NCI-H524 treated with DMSO at 0.1 percent for 48 hours (cell line): ENCODE measurements at places on chromosomes 7 and 10.

- DNase-seq = no peak
Observed at GRCh38 chr7:1086588-1087464, 1.1 kb upstream of the GPER1 start.

- no peak for DNase-seq
Observed at GRCh38 chr10:61195211-61195610, 251.2 kb upstream of the RHOBTB1 start.

DNA sequence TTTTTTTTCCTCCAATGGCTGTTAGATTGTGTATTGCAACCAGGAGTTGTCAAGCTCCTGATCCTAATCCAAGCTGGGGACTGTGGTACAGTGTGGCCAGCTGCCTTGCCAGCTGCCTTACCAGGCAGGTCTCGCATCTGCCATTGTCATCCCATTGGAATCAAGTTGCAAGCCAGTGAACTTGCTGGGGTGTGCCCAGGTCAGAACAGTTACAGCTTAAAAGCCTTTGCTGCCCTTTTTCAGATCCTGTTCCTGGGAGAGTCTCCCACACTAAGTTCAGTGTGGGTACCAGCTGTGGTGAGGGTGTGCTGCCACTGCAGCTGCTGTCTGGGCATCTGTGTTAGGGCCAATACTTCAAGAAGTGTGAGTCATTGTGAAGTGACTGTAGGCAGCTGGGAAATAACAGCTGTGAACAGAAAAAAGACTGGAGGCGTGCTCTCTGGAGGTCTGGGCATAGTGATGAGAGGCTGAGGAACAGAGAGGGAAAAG, 72.8 kb downstream of the CCNY start:
- peak; percentile 67 for DNase-seq

- no peak for DNase-seq
Observed at GRCh38 chr10:76082232-76082631, 650.8 kb downstream of the LRMDA start.

GRCh38 chr10:74077416-74077815, 73.2 kb downstream of the AP3M1 start:
- no peak for DNase-seq

GRCh38 chr7:28484606-28484935, 72.3 kb downstream of the CREB5 start:
- no peak for DNase-seq

DNA sequence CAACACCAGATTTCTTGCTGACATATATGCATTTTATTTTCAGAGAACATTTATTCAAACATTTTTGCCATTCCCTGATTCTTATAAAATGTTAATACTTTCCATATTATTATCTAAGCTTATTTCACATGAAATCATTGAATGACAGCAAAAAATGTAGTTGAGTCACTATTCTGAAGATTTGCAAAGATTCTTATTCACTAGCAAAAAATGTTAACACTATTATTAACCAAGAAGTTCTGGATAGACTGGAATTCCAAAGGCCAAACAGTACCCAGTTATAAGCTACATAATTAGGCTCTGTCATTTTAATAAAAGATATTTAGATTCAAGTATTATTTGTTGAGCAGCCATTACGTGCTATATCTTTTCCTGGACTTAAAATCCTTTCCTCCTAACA, 4.3 kb downstream of the GSTO2 start:
- DNase-seq = no peak

- DNase-seq = no peak
Observed at GRCh38 chr7:115352375-115352774, 430.5 kb downstream of the MDFIC start.

- no peak for DNase-seq
Observed at GRCh38 chr10:70544431-70545340, 57.9 kb downstream of the PRF1 start.

DNA sequence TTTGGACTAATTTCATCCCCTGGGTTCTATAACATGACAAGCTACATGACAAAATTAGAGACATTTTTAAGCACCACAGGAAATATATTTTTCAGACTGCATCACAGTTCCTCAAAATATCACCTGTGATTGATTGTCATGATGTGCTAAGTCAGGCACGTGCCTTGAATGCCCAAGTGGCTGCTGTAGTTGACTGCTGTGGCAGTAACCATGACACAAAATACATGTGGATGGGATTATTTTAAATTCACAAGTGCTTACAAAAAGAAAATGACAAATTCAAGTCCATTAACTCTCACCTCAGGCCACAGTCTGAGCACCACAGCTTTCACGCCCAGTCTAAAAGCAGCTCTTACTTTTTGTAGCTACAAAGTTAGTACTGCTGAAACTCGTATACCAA, 45.5 kb downstream of the TNPO3 start:
- no peak for DNase-seq

DNA sequence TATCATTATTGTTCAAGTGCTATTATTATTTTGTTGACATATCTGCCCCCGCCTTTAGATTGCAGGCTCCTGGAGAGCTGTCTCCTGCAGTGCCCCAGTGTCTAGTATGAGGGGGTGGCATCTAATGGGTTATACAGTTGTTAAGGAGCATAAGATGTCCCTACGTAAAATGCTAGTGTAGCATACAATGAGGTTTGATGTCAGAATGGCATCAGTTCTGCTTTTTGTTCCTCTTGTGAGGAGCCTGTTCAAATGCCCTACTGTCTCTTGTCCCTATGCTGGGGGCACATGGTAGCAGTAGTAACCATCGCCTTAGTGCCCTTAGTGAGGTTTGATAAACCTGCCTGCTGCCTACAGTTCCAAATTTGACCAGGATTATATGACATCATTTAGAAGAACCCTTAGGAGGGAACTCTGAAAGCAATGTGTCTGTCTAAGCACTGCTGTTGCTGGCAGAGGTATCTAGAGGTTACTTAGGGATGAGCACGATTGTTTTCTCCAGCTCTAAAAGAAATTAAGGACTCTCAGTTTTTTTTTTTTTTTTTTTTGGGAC, 9.7 kb downstream of the CREM start:
- DNase-seq = no peak

GRCh38 chr10:21364196-21365114, 161.0 kb downstream of the SKIDA1 start:
- no peak for DNase-seq

DNA sequence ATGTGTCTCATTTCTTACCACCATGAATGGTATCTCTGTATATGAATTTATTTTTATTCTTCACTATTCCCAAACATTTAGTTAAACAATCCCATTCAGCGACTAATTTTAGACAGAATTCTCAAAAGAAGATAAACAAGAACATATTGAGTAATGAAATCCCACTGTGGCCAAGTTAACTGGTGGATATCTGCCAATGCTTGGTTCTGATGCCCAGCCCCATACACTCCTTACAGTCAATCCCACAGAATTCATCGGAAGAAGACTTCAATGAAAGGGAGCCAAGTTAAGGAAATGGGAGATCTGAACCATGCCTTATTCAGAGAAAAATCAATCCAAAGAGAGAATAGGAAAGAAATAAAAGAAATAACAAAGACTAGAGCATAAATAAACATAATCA, 518.0 kb downstream of the XPNPEP1 start:
- DNase-seq = no peak

DNA sequence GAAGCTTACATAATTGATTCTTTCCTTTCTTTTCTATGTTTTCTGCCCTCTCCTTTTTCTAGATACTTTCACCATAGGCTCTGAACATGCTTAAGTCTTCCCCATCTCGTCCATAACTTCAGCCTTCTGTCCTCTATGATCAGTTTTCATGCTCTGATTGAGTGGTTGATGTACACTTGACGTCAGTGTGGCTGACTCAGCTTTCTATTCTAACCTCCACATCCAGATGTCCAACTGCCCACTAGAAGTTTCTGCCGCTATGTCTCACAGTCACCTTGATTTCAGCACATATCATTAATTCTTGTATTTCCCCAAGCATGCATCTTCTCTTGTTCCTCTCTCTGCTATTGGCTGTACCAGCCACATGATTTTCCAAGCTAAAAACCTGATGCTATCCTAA, 15.0 kb downstream of the CDK14 start:
- no peak for DNase-seq

GRCh38 chr7:158283016-158283974, 304.3 kb downstream of the PTPRN2 start:
- no peak for DNase-seq

DNA sequence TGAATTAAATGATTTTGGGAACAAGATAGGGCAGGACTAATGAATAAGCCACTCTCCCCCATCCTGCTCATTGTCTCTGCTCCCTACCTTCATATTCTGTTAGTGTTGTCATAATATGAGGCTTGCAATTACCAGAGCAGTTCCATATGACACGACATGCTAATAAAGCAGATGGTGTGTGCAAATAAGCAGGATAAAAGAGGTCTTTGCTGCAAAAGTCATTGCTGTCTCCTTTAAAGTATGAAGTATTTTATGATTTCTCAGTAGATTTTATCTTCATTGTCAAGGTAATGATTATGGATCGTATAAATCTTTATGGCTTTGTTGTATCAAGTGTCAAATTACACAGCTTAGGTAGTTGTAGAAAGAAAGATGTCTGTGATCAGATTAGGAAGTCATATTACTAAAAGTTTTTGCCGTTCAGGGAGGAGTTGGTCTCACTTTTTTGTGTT, 114.8 kb downstream of the SDK1 start:
- DNase-seq = no peak

DNA sequence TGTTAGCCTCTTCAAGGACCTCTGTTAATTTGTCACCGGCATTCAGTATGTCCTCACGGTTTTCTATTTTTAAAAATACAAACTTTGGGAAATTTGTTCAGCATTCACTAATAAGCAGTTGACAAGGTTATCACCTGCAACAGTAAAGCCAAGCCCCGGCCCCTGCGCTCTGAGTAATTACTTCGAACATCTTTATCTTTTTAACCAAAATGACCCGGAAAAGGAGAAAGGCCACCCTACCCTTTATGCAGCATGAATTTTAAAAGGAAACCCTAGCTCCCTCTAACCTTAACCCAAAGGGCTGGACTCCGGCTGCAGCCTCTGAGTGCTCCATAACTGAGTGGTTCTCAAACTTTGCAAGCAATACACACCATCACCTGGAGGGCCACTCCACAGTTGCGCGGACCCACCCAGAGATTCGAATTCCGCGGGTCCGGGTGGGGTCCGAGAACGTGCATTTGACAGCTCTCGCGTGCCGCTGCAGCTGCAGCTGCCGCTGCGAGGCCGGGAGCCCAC, 940 bp downstream of the NSMCE4A start:
- no peak for DNase-seq

DNA sequence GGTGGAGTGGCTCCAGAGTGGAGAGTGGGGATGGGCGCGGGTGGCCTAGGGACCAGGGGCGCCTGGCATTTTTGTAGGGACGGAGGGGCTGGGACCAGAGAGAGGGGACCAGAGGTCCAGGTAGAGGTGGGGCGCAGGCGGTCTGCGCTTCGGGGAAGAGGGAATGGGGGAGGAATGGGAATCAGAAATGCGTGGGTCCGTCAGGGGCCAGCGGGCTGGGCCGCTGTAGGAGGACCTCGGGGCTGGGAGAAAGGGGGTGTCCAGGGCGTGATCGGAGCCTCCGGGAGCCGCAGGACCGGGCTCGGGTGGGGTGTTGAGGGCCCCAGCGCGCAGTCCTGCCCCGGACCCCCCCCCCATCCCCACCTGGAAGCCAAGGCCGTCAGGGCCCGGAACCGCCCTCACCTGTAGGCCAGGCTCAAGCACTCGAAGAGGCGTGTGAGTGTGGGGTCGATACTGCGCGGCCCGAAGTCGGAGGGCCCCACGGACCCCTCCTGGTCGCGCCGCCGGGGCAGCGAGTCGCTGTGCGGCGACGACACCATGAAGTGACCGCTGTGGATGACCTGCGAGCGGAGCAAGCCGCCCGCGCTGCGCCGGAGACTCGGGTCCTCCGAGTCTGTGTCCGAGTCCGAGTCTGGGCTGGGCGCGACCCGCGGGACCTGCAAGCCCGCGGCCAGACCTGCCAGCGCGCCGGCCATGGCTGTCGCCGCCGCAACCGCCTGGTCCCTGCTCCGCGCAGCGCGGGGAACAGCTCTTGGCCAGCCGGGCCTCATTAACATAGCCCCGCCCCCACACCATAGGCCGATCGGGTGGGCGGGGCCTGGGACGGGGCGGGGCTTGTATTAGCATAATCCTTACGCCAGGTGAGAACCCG, at the start of gene MLXIPL:
MLXIPL (minus strand) TSS at position 725 of the 871 bp plus-strand sequence; CDS start at position 695, 30 bp downstream.
- no peak for DNase-seq

- DNase-seq = no peak
Observed at GRCh38 chr10:76675951-76676587, 961.5 kb downstream of the KCNMA1 start.

DNA sequence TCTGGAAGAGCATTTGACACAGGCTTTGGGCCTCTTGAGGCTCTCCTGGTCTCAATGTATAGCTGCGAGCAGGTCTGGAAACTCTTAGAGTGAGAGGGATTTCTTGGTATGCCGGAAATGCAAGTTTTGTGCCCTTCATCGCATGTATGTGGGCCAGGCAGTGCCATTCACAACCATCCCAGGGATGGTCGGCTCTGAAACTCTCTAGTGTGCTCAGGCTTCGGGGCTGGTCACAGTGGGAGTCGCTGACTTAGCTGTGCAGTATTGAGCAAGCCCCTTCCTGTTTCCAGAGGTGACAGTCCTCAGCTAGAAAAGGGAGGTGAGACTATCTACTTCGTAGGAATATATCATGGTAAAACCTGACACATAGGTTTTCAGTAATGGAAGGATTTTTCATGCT, 2.0 kb upstream of the AOAH start:
- DNase-seq = no peak

DNA sequence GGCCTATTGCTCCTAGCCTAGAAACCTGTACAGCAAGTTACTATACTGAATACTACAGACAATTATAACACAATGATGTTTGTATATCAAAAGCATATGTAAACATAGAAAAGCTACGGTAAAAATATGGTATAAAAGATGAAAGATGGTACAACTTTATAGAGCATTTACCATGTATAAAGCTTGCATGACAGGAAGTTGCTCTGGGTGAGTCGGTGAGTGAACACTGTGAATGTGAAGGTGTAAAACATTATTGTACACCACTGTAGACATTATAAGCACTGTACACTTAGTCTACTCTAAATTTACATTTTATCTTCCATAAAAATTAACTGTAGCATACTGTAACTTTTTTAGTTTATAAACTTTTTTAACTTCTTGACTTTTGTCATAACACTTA, 674.3 kb upstream of the ZWINT start:
- DNase-seq = no peak

- DNase-seq = no peak
Observed at GRCh38 chr10:11721806-11722205, 20.4 kb upstream of the ECHDC3 start.

DNA sequence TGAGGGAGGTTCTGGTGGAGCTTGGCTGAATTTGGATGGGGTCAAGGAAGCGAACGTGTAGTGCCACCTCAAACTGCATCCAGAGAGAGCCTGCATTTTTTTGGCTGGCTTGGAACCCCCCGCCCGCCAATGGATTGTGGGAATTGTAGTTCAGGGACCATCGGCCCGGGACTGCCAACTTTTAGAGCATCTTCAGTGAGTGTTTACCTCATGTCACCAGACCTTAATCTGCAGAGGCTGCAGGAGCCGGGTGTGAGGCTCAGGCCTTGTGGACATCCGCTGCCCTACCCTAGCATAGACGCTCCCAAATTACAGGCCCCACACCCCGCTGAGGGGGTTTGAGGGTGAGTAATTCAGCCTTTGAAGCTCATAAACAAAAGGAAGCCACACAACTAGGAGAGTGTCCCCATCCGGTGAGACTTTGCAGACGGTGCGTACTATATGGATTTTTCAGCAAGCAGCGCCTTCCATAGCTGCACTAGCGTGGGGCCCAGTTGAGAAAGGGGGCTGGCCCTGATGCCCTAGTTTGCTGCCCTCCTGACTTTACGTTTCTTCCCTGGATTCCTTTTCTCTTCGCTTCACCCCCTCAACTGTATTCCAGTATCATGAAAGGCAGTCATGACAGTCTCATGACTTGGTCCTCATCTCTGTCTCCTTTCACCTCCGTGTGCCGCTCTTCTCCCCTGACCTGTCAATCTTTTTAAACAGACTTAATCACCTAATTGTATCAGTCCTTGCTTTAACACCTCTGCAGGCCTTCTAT, 717 bp downstream of the CNPY4 start:
- no peak for DNase-seq
